Activated CD8-positive, alpha-beta T cell treated with anti-CD3 and anti-CD28 coated beads, Interleukin-2, amount 10 ng/mL, durations not matched to agents 7 days and 5 days (primary cell): ENCODE measurements at places on chromosomes 12 and 14. TPM values are rescaled to one million over a fixed set of nuclear protein-coding genes. Genes with fewer than 3 reads are reported as not detected.

GRCh38 chr12:116157845-116158267, 119.6 kb downstream of the MED13L start:
- H3K27me3 ChIP-seq = no peaks in the 10 kb centered on the region
- H3K4me3 ChIP-seq = no peak overlapping the region
- H3K36me3 ChIP-seq = peaks cover 3% of the 10 kb centered on the region
- no peak for DNase-seq

GRCh38 chr12:99493197-99493596, 154.4 kb upstream of the GARIN6 start:
- H3K4me1 ChIP-seq = no peaks in the 10 kb centered on the region
- H3K4me3 ChIP-seq = no peak overlapping the region
- no peak overlapping the region for H3K27ac ChIP-seq

DNA sequence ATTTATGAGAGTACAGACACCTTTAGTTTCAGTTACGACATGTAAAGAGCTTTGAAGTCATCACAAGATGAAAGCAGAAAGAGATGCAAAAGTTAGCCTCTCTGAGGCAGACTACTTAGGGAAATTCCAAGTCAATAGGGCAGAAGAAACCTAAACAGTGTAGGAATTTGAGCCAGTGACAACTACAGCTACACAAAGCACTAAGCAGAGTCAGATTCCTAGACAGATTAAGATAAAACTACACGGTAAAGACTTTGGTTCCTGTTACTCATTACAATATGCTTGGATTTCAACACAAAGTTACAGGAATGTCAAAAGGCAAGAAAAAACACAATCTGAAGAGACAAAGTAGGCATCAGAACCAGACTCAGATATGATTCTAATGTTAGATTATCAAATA, 1302.3 kb downstream of the FSCB start:
- DNase-seq = no peak
- no peaks in the 10 kb centered on the region for H3K4me1 ChIP-seq
- H3K27me3 ChIP-seq = no peaks in the 10 kb centered on the region
- H3K36me3 ChIP-seq = no peaks in the 10 kb centered on the region

DNA sequence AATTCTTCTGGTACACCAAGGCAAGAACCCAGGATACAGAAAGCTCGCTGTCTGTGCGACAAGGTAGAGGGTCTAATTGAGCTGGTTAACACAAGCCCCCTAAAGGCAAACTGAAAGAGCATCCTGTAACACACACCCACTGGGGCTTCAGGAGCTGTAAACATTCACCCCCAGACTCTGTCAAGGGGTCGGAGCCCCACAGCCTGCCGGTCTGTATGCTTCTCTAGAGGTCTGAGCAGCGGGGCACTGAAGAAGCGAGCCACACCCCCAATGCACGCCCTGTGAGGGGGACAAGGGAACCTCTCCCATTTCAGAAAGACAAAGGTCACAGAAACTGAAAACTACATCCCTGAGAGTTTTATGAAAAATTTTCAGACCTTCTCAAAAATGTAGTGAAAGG, 1.3 kb upstream of the IPO8 start:
- no peak overlapping the region for H3K4me3 ChIP-seq
- peaks cover 25% of the 10 kb centered on the region for H3K4me1 ChIP-seq
- peaks cover 12% of the 10 kb centered on the region for H3K27me3 ChIP-seq
- no peak overlapping the region for H3K27ac ChIP-seq

GRCh38 chr14:74583689-74584434, 28.2 kb downstream of the LTBP2 start:
- H3K27ac ChIP-seq = no peak overlapping the region
- H3K4me3 ChIP-seq = no peak overlapping the region
- peaks cover 14% of the 10 kb centered on the region for H3K4me1 ChIP-seq
- no peaks in the 10 kb centered on the region for H3K36me3 ChIP-seq

DNA sequence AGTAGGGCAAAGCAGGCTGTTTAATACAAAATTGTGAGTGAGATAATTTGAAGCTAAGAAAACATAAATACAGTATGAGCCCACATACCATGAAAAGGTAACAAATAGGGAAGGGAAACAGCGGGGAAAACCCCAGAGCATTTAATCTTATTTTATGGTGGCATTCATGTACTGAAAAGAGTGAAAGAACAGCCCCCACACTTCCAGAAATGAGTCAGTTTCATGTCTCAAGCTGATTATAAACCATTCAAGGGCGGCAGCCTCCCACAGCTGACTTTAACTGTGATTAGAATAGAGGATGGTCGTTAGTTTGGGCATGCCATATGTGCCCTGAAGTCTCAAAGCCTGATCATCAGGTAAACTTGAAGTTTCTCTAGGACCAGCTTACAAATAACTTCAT, 64.5 kb downstream of the FOXG1 start:
- DNase-seq = no peak
- H3K27me3 ChIP-seq = no peaks in the 10 kb centered on the region
- no peak overlapping the region for H3K4me3 ChIP-seq
- no peaks in the 10 kb centered on the region for H3K4me1 ChIP-seq
- H3K36me3 ChIP-seq = no peaks in the 10 kb centered on the region

The B3GNT4 gene
- total RNA-seq = 0.90 TPM
